Naive thymus-derived CD8-positive, alpha-beta T cell (primary cell): ENCODE measurements at places on chromosomes 5 and 9.

DNA sequence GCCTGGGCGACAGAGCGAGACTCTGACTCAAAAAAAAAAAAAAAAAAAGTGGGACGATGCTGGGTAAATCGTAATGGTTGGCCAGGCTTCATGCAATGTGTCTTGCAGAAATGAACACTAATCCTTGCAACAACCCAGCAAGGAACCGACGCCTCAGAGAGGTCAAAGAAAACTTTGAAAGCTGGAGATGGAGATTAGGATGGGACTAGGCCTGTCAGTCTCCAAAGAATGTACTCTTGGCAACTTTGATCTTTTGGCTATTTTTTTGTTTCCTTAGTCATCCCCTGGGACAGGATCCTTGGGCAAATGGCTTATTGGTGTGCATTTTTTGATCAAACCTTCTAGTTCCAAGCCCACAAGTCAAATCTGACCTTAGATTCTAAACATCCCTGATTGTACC is 10.6 kb upstream of the PWWP2A start:
- no peak for DNase-seq

GRCh38 chr5:102483736-102484135 is 15.1 kb downstream of the SLCO6A1 start:
- DNase-seq, result no peak

DNA sequence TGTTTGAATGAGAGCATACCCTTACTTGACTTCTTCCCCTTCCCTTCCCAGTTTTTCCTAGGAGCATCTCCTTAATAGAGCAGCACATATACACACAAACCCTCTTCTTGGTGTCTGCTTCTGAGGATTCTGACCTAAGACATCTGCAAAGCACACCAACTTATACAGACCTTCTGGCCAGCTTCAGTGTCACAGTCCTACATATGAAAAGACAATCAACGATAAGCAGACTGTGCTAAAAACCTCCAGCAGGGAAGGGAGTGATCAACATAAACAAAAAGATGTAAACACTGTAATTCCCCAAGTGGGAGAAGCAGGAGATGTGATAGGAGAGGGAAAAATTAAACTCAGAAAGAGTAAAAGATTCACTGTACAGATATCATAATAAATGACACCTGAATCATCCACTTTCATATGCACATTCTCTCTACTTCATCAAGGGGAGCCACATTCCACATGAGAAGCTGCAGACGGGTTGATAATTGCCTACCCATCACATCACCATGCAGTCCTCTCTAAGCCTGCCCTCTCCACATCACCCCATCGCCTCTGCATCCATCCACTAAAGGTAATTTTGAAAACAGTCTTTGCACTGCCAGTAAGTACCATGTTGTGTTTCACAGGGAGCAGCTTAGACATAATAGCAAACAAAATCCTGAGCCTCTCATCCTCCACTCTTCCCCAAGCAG is 13.0 kb downstream of the APBA1 start:
- no peak for DNase-seq

DNA sequence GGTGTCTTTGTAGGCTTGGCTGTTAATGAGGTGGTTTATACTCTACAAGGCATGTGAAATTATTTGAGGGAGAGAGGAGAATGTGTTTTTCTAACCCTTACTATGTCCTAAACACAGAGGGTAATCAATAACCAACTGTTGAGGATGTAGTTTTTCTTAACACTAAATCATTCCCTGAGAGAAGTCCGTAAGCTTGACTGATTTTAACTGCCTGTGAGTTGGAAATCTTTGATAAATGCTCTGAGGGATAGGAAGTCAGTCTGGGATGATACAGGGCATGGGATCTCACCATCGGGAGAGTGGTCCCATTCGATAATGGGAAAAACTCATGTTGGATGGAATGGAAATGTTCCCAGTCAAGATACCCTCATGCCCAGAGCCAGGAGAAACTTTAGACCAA is 249.6 kb downstream of the PDZD2 start:
- no peak for DNase-seq

DNA sequence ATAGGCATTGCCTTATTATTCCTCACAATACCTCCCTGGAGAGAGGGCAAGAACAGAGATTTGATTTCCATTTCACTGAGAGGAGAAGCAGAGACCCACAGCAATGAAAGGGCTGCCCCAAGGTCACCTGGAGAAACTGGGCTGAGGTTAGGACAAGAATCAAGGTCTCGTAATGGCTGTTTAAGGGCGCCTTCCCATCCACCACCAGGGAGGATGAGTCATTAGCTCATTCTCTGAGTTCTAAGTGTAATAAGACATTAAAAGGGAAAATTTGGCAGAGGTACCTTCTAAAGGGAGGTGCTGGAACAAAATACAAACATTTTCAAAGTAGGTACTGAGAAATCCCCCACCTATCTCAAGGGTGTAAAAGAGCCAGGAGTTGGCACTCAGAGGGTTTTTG is 52.6 kb upstream of the TCERG1 start:
- no peak for DNase-seq

DNA sequence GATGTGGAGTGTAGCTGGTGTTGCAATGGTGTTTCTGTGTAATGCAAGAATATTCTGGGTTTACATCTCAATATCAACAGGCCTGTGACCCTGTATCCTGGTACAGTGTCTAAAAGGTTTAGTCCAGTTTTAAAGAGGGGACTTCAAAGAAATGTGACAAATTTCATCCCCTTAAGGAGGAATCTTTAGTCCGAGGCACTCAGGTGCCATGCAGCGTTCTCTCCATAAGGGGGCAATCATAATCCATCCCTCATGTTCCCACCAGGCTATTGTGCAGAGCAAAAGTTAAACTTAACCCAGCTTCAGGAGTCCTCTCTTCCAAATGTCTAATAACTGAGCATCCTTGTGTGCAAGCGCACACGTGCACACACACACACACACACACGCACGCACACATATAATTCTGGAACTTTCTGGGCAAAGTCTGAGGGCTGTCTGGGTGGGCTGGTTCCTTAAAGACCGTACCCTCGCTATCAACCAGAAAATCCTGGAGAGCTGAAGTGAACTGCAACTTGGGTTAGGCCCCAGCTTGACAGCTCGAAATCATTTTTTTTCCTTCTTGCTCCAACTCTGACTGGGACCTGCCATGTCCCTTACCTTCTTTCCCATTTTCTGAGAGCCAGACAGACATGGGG is 46.0 kb downstream of the CRB2 start:
- DNase-seq, result no peak

DNA sequence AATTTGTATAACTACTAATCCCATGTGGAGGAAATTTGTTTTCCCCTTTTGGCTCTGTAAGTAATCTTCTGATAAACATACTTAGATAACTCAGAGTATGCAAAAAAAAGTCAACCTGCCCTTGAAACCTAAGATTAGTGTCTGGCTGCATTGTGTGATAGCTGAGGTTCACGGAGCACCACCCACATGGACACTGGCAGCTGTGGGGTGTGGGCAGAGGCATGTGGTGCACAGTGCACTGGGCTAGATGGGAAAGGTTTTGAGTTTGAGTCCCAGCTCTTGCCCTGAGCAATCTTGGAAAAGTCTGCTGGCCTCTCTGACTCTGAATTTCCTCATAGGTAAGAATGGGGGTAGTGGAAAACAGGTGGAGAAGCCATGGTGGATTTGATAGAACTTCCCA is 75.1 kb downstream of the PLCXD3 start:
- no peak for DNase-seq

- DNase-seq, result peak; percentile 67
These were observed 86.0 kb upstream of the SLC30A5 start for GRCh38 chr5:69007726-69008368.

DNA sequence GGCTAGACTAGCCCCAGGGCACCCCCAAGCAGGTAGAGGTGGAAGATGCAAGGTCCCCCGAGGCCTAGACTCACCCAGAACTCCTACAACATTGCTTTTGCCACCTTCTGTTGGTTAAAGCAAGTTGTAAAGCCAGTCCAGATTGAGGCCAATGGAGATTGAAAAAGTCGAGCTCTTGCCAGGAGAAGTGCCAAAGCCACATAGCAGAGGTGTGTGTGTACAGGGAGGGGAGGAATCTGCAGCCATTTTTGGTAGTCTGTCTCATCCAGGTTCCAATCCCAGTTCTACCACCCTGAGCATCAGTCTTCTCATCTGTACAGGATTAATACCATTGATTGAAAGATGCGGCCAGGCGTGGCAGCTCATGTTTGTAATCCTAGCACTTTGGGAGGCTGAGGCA is 12.3 kb upstream of the URM1 start:
- no peak for DNase-seq

DNA sequence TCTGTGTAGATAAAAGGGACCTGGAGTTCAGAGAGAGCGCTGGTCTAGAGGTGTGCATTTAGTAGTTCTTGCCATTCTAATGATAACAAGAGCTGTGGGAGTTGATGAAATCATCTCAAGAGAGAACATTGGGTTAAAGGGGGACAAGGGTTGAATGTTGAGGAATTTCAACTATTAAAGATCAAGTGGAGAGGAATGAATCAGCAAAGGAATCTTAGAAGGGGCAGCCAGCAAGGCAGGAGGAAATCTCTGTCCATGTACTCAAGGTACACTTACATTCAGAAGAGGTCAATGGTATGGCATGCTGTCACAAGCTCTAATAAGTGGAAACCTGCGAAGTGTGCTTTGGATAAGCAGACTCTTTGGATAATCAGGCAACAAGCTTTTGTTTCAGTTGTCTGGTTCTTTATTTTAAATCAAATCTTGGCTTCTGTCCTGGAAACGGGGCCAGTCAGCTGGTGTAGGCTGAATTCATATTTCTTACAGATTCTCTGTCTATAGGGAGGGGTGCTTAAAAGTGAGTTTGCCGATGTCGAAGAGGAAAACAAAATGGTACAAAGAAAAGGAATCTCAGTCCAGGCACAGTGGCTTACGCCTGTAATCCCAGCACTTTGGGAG is 320.5 kb upstream of the CD180 start:
- no peak for DNase-seq

GRCh38 chr9:126448865-126449577 is 122.4 kb downstream of the MVB12B start:
- no peak for DNase-seq

- no peak for DNase-seq
These were observed 711.1 kb upstream of the CHD1 start for GRCh38 chr5:99639905-99640304.

GRCh38 chr9:124661271-124661670 is 109.8 kb downstream of the NR6A1 start:
- no peak for DNase-seq

GRCh38 chr9:17660158-17660557 is 81.3 kb downstream of the SH3GL2 start:
- no peak for DNase-seq

GRCh38 chr5:32172923-32173266 is 1.2 kb downstream of the GOLPH3 start:
- DNase-seq, result no peak

GRCh38 chr5:81729276-81729675 is 21.6 kb downstream of the SSBP2 start:
- no peak for DNase-seq

DNA sequence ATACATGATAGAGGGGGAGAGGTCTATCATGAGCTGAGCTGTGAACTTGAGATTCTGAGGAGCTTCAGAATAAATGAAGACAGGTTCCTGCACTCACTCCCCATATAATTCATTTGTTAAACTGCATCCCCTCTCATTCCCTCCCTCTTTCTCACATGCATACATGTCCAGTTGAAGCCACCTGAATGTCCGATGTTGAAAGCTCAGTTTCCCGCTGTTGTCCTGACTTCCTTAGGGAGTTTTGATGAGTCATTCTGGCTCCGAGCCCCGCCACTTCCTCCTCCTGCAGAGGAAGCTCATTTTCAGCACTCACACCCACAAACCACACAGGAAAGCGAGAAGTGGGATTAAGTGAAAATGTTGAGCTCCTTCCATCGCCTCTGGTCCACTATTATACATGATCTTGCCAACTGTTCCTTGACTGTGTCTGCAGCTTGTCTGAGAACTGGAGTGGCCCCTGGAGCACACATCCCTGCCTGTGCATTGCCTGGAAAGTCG is 121.2 kb downstream of the CEMIP2 start:
- no peak for DNase-seq

- DNase-seq, result no peak
These were observed 332.3 kb downstream of the BRINP1 start for GRCh38 chr9:119036969-119037368.

DNA sequence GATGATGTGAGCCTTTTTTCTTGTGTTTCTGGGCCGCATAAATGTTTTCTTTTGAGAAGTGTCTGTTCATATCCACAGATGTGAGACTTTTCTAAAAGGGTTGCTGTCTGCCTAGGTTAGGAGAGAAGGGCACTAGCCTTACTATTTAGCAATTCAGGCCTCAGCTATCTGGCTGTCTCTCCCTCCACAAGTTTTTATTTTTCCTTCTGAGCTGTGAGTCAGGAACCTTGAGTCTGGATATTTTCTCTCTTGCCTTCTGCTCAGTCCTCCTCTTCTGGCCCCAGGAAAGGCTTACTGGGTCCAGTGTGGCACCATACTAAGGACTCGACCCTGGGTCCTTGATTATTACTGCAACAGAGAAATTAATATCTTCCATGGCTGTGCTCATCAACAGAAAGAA is 187.6 kb downstream of the CSNK1G3 start:
- DNase-seq, result no peak

- no peak for DNase-seq
These were observed 23.0 kb downstream of the GLRA1 start for GRCh38 chr5:151901611-151902010.

DNA sequence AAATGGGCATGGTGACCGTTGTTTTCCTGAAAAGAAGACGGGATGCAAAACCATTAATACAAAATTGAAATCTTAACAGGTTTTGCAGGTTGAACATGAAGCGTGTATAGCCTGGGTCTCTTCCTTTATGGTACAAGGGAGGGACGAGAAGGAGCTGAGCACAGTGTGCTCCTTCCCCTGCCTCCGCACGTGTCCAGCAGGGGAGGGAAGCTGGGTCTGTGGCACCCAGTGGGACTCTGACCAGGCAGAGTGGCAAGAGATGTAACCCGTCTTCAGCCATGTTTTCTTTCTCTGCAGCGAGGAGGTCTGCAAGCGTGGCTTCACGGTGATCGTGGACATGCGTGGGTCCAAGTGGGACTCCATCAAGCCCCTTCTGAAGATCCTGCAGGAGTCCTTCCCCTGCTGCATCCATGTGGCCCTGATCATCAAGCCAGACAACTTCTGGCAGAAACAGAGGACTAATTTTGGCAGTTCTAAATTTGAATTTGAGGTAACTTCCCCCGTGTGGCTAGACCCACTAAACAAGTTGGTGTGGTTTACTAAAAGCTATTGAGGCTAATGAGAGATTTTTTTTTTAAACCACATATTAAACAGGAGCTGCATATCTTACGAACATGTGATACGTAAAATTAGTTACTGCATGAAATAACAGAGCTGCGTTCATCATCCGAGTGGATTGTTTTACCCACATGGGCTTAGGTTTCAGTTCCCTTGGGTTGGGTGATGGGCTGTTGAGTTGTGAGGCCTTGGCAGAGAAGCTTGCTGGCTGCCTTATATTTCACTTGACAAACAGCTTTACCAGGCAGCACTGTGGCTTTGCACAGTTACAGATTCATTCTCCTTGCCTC is 143.7 kb downstream of the TRIO start:
- DNase-seq, result no peak

DNA sequence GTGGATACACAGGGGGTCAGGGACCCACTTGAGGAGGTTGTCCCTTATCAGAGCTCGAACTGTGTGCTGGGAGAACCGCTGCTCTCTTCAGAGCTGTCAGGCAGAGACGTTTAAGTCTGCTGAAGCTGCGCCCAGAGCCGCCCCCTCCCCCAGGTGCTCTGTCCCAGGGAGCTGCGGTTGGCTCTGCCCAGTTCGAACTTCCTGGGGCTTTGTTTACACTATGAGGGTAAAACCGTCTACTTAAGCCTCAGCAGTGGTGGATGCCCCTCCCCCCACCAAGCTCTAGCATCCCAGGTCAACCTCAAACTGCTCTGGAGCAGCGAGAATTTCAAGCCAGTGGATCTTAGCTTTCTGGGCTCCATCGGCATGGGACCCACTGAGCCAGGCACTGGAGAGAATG is 15.9 kb downstream of the SRD5A1 start:
- no peak for DNase-seq

GRCh38 chr5:5560016-5560415 is 137.5 kb downstream of the ICE1 start:
- no peak for DNase-seq
